ENCODE measurements at places on chromosomes 7 and 10. TPM values are rescaled to one million over a fixed set of nuclear protein-coding genes. Genes with fewer than 3 reads are reported as not detected.

DNA sequence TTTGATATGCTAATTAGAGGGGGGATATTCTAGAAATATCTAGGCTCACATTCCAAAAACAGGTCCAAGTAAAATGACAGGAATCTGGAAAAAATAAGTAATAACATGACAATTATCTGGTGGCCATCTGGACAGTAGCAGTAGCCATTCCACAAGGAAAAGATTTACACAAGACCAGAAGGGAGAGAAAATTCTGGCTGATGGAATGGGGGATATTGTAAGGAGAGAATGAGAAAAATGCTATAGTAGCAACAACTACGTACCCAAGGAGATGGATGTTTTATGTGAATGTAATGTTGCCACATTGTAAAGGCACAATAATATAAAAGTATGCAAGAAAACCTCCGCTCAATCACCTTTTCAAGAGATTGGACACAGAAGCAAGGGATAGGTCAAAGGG is 5.4 kb downstream of the MYOF start:
- no peaks in the 10 kb centered on the region for H3K27me3 ChIP-seq
- DNase-seq = no peak
- H3K27ac ChIP-seq = peak overlapping the region; percentile 65
- no peak overlapping the region for H3K4me3 ChIP-seq
- H3K36me3 ChIP-seq = no peaks in the 10 kb centered on the region

GRCh38 chr10:126684171-126684745 is 13.8 kb upstream of the C10orf90 start:
- no peak for DNase-seq
- H3K4me3 ChIP-seq = no peak overlapping the region
- H3K27me3 ChIP-seq = no peaks in the 10 kb centered on the region
- H3K4me1 ChIP-seq = no peaks in the 10 kb centered on the region
- H3K36me3 ChIP-seq = no peaks in the 10 kb centered on the region
- no peak overlapping the region for H3K27ac ChIP-seq

DNA sequence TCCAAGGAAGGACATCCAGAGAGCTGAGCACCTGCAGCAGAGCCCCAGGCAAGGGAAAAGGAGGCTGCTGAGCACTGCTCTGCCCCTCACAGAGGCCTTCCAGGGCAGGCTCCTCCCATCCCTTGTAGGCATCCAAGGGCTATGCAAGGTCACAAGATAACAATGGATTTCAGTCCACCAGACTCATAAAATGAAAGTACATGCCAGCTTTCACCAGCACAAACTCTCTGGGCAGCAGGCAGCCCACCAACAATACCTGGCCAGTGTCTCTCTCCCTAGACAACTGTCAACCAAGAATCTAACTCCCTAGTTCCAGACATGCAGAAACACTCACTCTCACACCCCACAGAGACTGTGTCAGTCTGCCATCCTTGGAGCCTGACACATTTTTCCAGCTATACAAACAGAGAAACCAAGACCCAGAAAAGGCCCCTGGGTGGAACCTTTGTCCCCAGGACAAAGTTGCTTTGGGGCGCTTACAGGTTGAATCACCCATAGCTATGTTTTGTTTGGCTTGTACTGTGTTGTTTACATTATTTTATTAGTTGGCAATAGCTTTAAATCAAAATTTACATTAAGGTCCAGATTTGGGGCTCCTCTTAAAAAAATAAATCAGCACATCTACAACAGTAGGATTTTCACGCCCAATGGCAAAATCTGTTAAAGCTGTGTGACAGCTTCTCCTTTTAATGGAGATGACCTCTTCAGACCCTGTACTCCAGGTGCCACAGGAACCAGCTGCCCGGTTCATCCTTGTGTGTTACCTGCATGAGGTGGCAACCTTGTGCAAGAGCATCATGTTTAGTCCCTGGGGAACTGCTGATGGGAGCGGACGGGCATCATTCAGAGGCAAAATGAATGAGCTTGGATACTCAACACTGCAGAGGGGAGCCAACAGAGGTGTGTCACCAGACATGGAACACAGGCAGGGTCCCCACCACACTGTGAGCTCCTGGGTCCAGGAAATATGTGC is 5.2 kb downstream of the GRID1 start:
- no peak for DNase-seq
- H3K36me3 ChIP-seq = no peaks in the 10 kb centered on the region
- H3K4me3 ChIP-seq = no peak overlapping the region
- peaks cover 42% of the 10 kb centered on the region for H3K4me1 ChIP-seq

DNA sequence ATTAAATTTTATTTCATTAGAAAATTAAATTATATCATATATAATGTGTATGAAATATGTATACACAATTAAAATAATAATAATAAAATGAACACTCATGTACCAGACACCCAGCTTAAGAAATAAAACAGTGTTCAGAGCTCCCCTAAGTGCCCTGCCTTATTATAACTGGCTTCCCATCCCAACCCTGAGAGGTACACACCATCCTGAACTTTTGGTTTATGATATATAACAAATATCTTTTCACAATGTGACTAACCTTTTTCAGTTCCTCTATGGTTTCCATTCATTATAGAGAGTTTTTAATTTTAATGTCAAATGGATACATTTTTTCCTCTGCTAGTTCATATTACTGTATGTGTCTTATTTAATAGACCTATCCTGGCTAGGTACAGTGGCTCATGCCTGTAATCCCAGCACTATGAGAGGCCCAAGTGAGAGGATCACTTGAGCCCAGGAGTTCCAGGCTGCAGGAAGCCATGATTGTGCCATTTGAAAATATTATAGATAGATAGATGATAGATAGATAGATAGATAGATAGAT is 24.0 kb upstream of the STEAP2 start:
- no peak for DNase-seq
- no peaks in the 10 kb centered on the region for H3K36me3 ChIP-seq
- no peak overlapping the region for H3K4me3 ChIP-seq
- no peak overlapping the region for H3K27ac ChIP-seq
- H3K27me3 ChIP-seq = no peaks in the 10 kb centered on the region
- H3K4me1 ChIP-seq = no peaks in the 10 kb centered on the region

DNA sequence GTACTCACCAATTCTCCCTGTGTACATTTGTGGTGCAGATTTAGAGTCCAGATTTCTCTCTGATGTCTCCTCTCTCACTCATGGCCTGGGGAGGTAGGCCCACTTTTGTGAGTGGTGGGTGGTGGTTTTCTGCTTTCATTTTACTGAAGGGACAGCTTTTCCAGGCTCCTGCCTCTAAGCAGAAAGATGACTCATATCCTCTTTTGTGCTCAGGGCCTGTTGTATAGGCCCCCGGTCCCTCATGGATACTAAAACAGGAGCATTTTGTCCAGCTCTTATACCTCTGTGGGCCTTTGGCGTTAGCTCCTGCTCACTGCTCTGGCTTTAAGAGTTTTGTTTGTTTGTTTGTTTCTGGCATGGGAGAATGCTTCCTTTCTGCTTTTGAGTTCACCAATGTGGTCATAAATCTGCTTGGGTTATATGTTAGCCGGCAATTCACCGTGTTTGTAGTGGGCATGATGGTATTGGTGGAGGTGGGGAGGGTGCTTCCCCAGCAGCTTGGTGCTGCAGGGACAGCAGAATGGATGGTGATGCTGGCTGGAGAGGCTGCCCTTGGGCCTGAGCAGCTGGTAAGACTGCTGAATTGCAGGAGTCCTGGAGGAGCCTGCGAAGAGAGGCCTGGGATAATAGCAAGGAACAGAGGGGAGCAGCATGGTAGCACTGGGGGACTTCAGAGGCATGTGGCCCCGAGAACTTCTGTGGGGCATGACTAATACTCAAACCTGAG is 468.7 kb downstream of the RPS24 start:
- no peak overlapping the region for H3K4me3 ChIP-seq
- H3K36me3 ChIP-seq = no peaks in the 10 kb centered on the region
- H3K27me3 ChIP-seq = no peaks in the 10 kb centered on the region

KCP gene
- total RNA-seq = not detected

PRSS37 gene
- not detected for total RNA-seq

DNA sequence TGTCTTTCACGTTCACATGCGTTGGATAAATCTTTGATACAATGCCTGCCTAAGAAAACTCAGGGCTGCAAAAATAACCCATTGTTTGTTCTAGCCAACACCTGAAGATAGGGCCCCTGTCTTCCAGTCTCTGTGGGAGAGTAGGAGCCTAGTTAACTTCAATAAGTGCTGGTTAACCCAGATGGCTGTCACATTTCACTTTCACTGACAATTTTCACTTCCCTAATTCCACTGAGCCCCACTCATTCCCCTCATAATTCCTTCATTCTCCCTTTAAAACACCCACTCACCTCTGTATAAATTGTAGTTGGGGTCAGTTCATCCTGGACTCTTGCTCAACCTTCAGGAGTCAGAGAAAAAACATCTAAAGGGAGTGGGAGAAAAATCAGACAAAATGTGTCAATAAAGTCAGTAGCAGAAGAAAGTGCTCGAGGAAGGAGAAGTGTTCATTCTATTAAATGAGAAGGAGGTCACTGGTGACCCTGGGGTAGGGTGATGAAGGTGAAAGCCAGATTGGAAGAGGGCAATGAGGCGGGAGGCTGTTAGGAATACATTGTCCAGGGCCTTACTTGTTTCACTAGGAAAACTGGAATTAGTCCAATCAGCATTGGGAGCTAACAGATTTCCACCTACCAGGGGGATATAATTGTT is 51.2 kb upstream of the ABI1 start:
- H3K27ac ChIP-seq = no peak overlapping the region
- no peaks in the 10 kb centered on the region for H3K4me1 ChIP-seq
- no peak overlapping the region for H3K4me3 ChIP-seq
- H3K27me3 ChIP-seq = no peaks in the 10 kb centered on the region

MUC3A gene
- total RNA-seq = 3.1 TPM

DNA sequence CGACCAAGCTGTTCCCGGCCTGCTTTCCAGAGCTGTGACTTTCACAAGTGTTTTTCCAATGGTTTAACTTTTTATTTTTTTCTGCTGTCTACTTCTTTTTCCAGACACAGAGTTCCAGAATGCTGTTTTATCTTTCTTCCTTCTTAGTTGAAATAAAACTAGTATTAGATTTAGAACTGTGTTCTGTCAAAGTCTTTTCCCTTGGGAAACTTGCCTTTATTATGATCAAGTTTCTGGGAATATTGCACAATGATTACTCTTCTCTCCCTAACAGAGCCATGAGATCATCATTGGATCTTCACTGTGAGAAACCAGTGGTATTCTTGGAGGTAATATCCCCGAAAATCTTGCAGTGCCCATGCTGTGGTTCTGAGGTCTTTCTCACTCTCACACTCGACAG is 104.9 kb upstream of the KCND2 start:
- no peaks in the 10 kb centered on the region for H3K27me3 ChIP-seq
- H3K27ac ChIP-seq = no peak overlapping the region
- no peak overlapping the region for H3K4me3 ChIP-seq
- H3K4me1 ChIP-seq = no peaks in the 10 kb centered on the region

DNA sequence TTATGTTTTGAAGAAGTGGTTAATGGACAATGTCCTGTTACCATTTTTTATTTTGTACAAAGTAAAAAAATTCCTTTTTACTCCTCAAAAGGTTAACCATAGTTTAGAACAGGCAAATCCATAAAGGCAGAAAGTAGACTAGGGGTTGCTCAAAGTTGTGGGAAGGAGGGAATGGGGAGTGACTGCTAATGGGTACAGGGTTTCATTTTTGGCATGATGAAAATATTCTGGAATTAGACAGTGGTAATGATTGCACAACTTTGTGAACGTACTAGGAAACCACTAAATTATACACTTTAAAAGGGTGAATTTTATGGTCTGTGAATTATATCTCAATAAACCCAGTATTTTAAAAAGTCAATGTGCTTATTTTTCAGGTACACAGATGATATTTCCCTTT is 35.4 kb upstream of the CDK14 start:
- no peak overlapping the region for H3K4me3 ChIP-seq
- DNase-seq = no peak
- no peaks in the 10 kb centered on the region for H3K27me3 ChIP-seq
- no peak overlapping the region for H3K27ac ChIP-seq
- H3K4me1 ChIP-seq = no peaks in the 10 kb centered on the region
- H3K36me3 ChIP-seq = no peaks in the 10 kb centered on the region

DNA sequence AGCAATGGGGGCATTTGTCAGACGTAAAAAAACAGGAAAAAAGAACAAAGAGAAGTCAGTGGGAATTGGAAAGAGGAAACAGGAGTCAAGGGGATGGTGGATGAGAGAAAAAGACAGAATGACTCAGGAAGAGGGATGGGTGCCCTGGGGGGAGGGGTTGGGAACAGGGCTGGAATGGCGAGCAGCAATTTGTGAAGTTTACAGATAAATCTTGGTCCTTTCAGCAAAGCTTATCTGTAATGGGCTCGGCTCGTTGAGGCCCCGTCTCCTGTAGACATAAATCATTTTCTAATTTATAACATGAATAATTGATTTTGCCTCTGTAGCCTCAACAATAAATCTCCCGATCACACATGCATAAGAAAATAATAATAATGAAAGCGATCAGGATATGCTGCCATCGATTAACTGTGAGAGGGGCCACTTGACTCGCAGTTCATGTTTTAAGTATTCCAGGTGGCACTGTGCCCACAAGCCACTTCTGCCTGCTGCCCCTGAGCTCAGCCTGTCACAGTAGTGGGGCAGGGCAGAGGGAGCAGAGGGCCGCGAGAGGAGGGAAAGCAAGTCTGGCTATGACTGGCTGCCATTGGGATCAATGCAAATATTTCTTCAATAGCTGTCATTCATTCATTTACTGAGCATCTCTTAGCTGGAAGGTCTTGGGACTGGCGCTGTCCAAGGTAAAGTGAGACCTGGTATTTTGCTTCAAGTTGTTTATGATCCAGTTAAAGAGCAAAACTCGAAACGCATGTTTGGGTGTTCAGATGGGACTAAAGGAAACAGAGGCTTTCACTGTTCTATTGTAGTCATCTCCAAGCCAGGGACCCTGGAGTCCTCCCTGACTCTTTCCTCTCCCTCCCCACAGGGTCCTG is 47.4 kb upstream of the R3HCC1L start:
- no peaks in the 10 kb centered on the region for H3K27me3 ChIP-seq
- H3K4me1 ChIP-seq = no peaks in the 10 kb centered on the region
- no peak overlapping the region for H3K4me3 ChIP-seq
- no peaks in the 10 kb centered on the region for H3K36me3 ChIP-seq

- H3K27ac ChIP-seq = peak overlapping the region; percentile 35
- no peaks in the 10 kb centered on the region for H3K27me3 ChIP-seq
- DNase-seq = no peak
- H3K4me3 ChIP-seq = no peak overlapping the region
- H3K36me3 ChIP-seq = peaks cover 26% of the 10 kb centered on the region
- H3K4me1 ChIP-seq = no peaks in the 10 kb centered on the region
Measured at GRCh38 chr7:21898265-21898930, 47.3 kb downstream of the CDCA7L start.

IL15RA gene
- 31.0 TPM for total RNA-seq

MYH16 gene
- total RNA-seq = not detected

GRCh38 chr10:77987671-77988255 is 41.6 kb downstream of the POLR3A start:
- no peak overlapping the region for H3K4me3 ChIP-seq
- peaks cover 22% of the 10 kb centered on the region for H3K36me3 ChIP-seq
- H3K27ac ChIP-seq = no peak overlapping the region
- H3K27me3 ChIP-seq = no peaks in the 10 kb centered on the region
- H3K4me1 ChIP-seq = no peaks in the 10 kb centered on the region

DNA sequence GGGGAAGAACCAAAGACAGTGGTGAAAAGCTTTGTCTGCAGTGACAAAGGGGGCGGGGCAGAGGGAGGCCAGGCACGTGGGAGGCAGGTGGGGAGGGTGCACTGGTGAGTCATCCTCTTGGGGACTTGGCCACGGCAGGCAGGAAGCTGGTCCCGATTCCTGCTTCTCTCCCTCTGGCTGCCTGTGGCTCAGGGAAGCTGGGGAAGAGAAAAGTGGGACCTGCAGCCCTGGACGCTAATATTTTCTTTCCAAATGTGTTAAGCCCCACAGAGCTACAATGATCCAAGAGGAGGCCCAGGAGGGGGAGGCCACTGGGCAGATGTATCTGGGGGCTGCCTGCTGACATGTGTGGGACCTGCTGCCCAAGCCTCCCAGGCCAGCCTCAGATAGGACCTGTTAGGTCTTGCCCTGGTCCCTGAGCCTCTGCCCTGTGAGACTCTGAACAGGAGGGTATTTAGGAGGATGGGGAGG is 231.8 kb downstream of the KCNMA1 start:
- DNase-seq = peak; percentile 91
- no peaks in the 10 kb centered on the region for H3K36me3 ChIP-seq
- peaks cover 5% of the 10 kb centered on the region for H3K4me1 ChIP-seq

Measured in upper lobe of left lung (tissue), 6 donors.